ENCODE measurements at places on chromosomes 7 and 10.
A peak's percentile ranks its signal among the peaks of the same experiment; 100 is the strongest.

GRCh38 chr7:69414555-69414954 is 183.7 kb upstream of the AUTS2 start:
- DNase-seq = no peak

- no peak for DNase-seq
These were observed 392.5 kb downstream of the RPS24 start for GRCh38 chr10:78426181-78426580.

GRCh38 chr10:113126229-113127201 is 176.5 kb downstream of the TCF7L2 start:
- DNase-seq = peak; percentile 16

DNA sequence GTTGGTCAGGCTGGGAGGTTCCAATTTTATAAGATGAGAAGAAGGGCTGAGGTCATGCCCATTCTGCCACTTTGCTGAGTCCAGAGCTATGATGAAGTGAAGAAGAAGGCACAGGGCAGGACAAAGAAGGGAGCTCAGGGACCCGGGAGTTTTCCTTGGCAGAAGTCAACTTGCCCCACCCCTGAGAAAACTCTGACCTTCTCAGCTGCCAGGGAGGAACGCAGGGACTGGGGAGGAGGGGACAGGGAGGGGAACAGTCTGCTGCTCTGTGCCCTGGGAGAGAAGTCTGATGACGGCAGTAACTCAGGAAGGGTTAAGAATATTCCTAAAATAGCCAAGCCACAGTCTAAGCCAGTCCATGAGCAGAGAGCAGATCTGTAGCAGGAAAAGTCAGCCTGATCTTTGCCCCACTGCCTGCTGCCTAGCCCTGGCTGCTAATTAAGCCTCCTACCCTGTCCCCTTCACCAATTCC is 11.7 kb downstream of the ADIRF start:
- DNase-seq = no peak

- DNase-seq = no peak
These were observed 111.8 kb upstream of the FEZF1 start for GRCh38 chr7:122416336-122416735.

GRCh38 chr7:84364708-84365107 is 170.1 kb upstream of the SEMA3A start:
- no peak for DNase-seq

Data from stimulated activated CD4-positive, alpha-beta T cell treated with anti-CD3 and anti-CD28 coated beads, Interleukin-2, amount 100 ng/mL, for 4 hours (primary cell).